ENCODE measurements at places on chromosomes 6 and 20.

DNA sequence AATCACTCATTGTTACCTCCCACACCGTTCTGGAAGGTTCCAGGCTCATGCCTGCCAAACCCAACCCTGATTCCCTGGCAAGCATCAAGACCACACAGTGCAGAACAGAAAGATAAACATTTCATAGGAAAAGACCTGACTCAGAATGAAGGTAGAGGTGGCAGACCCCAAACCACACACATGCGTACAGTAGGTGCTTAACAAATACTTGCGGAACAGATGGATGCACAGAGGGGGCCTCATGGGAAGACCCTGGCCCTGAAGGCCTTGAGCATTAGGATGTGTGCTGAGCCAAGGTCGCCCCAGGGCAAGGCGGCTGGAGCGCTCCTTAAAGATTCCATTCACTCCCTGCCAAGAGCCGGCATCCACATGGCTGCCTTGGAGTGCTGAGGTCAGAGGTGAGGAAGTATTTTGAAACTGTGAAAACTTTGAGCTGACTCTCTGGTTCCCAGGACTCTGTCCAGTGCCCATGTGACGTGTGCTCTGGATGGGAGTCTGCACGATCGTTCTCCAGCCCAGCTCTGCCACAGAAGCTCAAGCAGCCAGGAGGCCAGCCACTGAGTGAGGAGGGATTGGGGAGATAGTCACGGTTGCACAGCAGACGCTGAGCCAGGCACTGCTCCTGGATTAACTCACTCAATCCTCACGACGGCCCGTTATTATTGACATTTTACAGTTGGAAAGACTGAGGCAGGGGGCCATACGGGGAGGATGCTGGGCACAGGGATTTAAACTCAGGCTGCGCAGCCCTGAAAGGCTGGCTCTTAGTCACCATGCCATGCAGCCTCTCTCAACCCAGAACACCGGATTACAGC, 65.5 kb upstream of the AFDN start:
- DNase-seq: no peak

- DNase-seq: no peak
These were observed 127.4 kb upstream of the HCRTR2 start for GRCh38 chr6:55046869-55047422.

- DNase-seq: no peak
These were observed 376.6 kb downstream of the DHX35 start for GRCh38 chr20:39338469-39339376.

- no peak for DNase-seq
These were observed 1.8 kb downstream of the CDH4 start for GRCh38 chr20:61253640-61254511.

- no peak for DNase-seq
These were observed 22.7 kb downstream of the PIM1 start for GRCh38 chr6:37192666-37193065.

- DNase-seq: no peak
These were observed 257.7 kb upstream of the CDYL start for GRCh38 chr6:4518506-4518905.

DNA sequence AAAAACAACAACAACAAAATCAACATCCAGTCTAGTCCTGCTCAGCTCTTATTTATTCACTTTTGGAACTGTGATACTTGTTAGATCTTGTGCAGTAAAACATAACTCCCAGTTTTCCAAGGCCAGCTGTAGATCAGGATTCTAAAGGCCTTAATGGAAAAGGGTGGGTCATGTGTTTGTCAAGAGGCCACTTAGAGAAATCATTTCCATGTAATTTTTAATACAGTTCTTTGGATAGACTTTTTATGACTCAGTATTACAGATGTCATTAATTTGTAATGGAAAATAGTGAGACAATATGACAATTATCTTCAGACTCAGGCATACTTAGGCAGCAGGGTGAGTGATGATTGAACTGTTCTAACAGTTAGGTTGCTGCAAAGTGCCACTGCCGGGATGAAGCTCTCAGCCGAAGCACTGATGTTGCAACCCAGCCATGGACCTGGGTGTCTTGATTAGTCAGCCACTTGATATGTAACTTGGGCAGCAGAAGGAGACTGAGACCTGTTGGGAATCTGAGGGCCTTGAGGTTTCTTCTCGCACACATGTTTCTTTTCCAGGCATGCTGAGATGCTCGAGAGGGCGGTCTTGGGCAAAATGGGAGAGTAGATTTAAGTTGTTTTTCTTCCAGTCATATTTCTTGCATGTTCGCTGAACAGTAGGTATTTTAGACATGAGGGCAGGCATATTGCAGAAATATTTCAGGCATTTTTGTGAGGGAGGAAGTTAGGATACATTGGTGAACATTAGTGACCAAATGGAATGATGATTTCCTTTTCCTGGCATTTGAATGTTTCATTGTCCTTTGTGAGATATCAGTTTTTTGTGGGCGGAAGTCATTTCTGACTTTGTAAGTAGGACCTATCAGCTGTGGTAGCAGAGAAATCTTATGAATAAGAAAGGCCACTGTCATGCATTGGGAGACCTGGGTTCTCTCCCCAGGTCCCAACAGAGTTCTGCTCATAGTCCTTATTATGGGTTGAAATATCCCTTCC, 52.3 kb downstream of the SLX4IP start:
- no peak for DNase-seq

DNA sequence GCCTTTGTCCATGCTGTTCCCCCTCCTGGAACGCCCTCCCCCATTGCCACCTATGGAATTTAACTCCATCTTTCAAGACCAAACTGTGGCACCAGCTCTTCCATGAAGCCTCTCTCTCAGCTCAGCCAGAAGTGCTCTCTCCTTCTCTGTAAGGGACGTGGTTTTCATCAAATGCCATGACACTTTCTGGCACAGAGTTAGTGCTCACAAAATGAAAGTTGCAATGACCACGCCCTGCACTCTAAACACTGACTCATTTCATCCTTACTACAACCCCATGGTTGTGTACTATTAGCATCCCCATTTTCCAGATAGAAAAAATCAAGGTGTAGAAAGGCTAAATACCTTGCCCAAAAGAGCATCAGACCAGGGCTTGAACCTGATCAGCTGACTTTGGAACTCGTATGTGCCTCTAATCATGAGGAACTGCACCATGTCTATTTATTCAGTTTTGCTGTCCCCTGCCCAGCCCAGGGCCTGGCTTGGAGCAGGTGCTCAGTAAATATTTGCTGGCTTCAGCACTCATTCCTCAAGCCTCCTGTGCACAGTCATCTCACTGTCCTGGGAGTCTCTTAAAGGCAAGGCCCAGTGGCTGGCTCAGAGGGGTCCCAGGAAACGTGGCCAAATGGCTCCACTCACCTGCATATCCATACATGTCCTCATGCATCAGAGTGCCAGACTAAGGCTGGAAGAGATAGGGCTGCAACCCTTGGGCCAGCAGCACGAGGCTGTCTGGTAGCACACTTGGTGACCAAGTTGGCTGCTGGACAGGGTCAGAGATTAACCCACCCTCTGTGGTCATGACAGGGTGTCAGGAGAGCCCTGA, 77.9 kb downstream of the MRPL14 start:
- DNase-seq: no peak

DNA sequence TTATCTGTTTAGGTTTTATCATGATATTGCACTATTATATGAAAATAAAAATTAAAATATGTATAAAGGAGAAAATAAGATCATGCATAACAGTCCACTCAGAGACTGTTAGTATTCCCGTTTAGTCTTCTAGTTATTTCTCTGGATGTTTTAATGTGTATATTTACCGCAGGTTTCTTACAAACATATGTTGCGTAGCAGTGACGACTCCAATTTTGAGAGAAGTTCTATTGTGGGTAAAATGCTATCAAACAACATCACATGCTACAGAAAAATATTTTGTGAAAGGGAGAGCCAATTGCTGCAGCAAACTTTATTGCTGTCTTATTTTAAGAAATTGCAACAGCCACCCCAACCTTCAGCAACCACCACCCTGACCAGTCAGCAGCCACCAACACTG, 72.4 kb upstream of the NXT1 start:
- DNase-seq: no peak

- no peak for DNase-seq
These were observed 129.2 kb downstream of the FYN start for GRCh38 chr6:111743862-111744692.

DNA sequence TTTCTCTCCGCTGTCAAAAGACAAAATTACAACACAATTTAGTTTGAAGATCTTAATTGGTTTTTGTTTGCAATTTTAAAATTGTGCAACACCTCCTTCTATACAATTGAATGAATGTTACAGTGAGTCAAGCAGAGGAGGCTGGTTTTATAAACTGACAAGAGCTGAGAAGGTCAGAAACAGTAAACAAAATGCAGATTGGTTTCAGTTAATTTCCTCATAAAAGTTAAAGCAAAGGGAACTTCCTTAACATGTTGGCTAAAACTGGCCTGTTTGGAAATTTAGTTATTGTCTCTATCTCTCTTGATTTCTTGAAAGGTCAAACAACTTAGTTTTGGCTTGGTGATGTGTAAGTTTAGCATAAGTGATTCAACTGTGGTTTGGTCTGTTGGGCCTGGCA, 22.2 kb downstream of the KHDC1L start:
- DNase-seq: no peak

DNA sequence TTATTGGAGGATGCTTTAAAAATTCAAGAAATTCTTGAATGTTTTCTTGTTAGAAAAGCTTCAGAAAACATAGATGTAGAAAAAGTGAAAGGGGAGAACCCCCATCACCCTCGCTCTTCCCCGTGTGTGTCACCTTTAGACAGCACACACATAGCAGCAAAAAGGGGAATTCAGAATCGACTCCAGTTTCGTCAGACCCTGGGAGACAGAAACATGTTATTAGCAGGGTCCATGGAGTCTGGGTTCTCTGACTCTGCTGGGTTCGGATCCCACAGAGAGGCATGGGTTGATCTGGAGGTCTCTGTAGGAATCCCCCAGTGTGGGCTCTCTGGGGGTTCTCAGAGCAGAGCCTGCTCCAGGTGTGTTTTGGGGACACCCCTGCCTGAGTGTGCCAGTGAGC, 43.7 kb downstream of the ARHGAP40 start:
- DNase-seq: no peak

DNA sequence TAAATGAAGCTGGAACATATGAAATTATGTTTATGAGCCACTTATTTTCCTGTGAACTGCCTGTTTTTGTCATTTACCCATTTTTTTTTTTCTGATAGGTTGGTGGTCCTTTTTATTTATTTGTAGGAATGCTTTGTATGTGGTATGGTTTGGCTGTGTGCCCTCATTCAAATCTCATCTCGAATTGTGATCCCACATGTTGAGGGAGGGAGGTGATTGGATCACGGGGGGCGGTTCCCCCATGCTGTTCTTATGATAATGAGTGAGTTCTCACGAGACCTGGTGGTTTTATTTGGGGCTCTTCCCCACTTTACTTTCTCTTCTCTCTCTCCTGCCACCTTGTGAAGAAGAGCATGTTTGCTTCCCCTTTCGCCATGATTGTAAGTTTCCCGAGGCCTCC, 77.3 kb downstream of the CDH26 start:
- DNase-seq: no peak

DNA sequence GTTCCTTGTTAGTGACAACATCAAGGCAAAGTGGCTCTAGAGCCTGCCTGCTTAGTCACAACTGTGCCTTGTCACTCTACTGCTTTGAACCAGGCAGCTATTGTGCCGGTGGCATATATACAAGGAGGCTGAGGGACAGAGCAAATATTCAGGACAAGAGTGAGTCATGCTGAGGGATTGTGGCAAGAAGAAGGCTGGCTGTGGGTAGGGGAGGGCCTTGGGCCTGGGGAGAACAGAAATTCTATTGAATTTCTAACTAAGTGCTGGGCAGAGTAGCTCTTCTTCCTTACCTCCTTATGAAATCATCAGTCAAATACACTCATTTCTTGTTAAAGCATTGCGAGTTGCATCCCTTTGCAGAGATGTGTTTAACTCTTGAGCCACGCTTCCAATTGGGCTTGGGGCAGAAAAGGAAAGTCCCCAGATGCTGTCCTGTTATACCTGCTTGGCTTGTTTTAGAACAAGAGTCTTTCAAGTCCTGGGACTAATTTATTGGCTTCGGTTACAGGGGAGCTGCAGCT, 59.7 kb downstream of the PFDN4 start:
- DNase-seq: no peak

DNA sequence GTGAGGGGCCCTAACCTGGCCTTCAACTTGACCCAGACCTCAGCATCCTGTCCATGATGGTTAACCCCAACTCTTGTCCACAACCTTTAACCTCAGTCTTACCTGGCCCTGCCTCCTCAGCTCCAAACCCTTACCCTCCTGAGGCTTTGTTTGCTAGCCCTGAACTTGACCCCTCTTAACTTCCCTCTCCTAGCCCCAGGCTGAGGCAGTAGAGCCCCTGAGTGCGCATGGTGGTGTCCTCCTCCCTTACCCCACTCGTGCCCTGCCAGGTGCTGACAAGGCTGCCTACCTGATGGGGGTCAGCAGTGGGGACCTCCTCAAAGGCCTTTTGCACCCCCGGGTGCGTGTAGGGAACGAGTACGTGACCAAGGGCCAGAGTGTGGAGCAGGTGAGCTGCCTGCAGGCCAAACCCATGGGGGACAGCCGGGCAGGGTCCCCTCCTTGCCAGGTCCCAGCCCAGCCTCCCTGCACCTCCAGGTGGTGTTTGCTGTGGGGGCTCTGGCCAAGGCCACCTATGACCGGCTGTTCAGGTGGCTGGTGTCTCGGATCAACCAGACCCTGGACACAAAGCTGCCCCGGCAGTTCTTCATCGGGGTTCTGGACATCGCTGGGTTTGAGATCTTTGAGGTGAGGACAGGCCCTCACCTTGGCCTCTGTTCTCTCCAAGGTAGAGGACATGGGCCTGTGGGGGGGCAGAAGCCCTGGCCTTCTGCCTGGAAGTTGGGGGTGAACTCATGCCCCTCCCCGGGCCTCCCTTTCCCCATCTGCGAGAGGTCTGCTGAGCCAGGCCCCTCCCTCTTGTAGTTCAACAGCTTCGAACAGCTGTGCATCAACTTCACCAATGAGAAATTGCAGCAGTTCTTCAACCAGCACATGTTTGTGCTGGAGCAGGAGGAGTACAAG, 31.9 kb downstream of the MYH7B start:
- no peak for DNase-seq

DNA sequence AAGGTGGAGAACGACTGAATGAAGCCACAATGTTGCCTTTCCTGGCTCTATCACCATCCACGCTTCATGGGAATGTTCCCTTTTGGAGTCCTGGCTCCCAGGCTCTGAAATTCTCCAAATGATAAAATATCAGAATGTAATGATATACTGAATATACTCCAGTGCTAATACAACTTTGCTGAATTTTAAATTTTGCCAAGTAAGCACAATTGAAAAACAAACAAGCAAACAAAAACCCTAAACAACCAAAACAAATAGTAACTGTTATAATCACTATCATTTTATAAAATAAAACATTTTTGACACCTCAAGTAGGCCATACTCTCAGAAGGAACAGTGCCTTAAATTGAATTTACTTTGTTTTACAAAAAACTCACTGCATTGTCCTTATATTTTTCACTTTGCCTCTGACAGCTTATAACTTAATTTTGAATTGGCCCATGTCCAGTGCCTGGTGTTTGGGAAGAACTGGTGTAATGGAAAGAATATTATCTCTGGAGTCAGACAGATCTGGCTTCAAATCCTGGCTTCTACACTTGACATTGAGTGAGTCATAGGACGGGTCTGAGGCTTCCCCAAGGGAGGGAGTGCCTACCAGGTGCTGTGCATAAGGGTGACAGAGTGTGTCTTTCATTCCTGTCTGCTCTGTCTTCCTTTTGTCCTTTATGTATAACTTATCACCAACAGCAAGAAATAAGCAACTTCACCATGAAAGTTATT, 698.3 kb downstream of the EPM2A start:
- DNase-seq: no peak
